ENCODE measurements at places on chromosomes 12 and 14.

GRCh38 chr14:73789989-73790581 lies 61.5 kb upstream of the PTGR2 start:
- no peak for DNase-seq

DNA sequence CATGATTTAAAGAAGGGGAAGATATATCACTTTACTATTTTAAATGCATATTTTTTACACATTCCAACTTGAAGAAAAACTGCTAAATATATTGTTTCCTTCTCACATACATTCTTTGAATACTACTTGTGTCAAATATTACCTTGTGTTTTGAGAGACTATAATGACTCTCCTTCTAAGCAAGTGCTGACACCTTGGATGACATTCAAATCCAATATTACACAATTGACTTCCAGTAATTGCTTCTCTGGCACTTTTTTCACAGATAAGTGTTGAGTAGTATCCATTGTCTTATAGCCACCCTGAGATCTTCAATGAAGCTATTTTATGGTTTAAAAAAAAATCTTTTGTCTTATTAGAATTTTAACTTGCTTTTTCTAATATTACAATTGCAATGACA lies 61.2 kb upstream of the ST8SIA1 start:
- no peak for DNase-seq

- DNase-seq, result peak; percentile 77
Observed at GRCh38 chr14:95943699-95944098, 67.1 kb downstream of the TUNAR start.

GRCh38 chr14:74089251-74090020 lies 4.7 kb downstream of the LIN52 start:
- DNase-seq, result no peak

- DNase-seq, result no peak
Observed at GRCh38 chr14:33714527-33715226, 236.2 kb downstream of the EGLN3 start.

GRCh38 chr12:166425-167075 lies 47.4 kb downstream of the SLC6A12 start:
- DNase-seq, result no peak

All from NCI-H1694 treated with DMSO at 0.1 percent for 48 hours (cell line).